ENCODE measurements at places on chromosomes 3 and 15.

DNA sequence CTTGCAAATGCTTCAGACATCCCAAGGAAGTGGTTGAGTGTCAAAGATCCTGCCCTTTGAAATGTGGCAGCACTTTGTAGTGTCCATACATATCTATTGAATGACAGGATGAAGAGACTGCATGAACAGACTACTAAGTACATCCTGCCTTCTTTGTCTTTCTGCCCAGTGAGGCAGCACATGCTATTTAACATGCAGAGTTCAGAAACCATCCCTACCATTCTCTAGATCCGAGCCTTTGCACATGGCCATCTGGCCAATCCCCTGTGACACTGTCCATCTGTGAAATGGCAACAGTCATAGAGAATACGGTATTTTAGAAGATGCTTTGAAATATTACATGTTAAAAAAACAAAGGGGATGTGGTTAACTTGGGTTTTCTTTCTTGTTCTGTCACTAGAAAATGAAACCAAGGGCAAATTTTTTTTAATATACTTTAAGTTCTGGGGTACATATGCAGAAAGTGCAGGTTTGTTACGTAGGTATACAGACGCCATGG is 519.6 kb downstream of the NTRK3 start:
- no peak overlapping the region for H3K4me3 ChIP-seq
- peaks cover 4% of the 10 kb centered on the region for H3K27me3 ChIP-seq
- H3K4me1 ChIP-seq, result peaks cover under 1% of the 10 kb centered on the region
- no peak overlapping the region for H3K27ac ChIP-seq

DNA sequence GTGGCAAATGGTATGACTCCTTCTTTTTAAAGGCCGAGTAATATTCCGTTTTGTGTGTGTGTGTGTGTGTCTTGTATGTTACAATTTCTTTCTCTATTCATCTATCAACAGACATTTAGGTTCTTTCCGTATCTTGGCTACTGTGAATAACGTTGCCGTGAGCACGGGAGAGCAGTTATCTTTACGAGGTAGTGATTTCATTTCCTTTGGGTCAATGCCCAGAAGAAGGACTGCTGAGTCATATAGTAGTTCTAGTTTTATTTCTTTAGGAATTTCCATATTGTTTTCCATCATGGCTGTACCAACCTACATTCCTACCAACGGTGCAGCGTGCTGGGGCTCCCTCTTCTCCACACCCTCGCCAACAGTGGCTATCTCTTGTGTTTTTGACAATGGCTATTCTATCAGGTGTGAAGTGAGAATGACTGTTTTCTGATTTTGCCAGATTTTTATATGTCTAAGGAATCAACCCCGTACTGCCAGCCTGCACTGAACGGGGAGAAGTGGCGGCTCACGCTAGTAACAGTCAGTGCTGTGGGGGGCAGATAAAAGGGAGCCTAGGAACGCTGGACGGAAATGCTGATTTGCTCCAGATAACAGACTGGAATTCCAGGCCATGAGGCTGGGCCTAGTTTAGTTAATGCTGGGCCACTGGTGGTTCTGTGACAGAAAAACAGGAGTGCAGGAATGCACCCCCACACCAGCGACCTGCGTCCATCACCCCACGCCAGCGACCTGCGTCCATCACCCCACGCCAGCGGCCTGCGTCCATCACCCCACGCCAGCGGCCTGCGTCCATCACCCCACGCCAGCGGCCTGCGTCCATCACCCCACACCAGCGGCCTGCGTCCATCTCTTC is 168.1 kb downstream of the XXYLT1 start:
- DNase-seq, result no peak
- H3K27ac ChIP-seq, result no peak overlapping the region
- peaks cover 19% of the 10 kb centered on the region for H3K4me1 ChIP-seq
- H3K4me3 ChIP-seq, result no peak overlapping the region
- H3K36me3 ChIP-seq, result peaks cover 2% of the 10 kb centered on the region
- peaks cover 11% of the 10 kb centered on the region for H3K27me3 ChIP-seq

DNA sequence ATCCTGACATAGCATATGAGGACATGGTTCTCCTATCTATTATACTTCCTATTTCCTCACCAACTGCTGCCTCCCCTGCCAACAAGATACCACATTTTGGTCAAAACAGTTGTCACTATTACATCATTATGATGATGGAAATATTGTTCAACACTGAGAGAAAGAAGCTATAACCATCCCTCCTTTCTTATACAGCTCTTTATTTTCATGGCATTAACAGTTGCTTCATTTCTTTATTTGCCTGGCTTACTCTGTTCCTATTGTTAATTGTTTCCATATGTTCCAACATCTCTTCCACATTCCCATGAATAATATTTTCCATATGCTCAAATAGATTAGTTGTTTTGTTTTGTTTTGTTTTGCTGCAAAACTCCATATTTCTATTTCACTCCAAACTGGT is 40.8 kb upstream of the FILIP1L start:
- H3K4me1 ChIP-seq, result peaks cover 2% of the 10 kb centered on the region
- DNase-seq, result no peak
- no peak overlapping the region for H3K27ac ChIP-seq
- H3K27me3 ChIP-seq, result no peaks in the 10 kb centered on the region

DNA sequence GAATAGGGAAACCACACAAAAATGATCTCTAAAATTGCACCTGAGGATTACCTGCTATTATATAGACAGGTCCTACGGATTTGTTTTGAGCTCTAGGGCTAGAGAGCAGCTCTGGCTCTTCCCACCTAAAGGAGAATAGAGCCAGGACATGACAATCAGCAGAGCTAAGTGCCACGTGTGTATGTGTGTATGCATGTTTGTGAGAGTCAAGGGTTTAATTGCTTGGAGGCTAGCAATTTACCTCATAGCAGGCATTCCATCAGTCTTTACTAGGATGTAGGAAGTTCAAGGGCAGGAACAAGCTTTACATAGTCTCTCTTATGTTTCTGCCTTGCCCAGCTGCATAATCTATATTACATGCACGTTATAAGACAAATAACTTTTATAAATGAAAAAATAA is 498.2 kb downstream of the NSUN3 start:
- H3K4me3 ChIP-seq, result no peak overlapping the region
- no peaks in the 10 kb centered on the region for H3K36me3 ChIP-seq
- H3K27me3 ChIP-seq, result no peaks in the 10 kb centered on the region
- H3K4me1 ChIP-seq, result no peaks in the 10 kb centered on the region
- no peak overlapping the region for H3K27ac ChIP-seq
- no peak for DNase-seq

DNA sequence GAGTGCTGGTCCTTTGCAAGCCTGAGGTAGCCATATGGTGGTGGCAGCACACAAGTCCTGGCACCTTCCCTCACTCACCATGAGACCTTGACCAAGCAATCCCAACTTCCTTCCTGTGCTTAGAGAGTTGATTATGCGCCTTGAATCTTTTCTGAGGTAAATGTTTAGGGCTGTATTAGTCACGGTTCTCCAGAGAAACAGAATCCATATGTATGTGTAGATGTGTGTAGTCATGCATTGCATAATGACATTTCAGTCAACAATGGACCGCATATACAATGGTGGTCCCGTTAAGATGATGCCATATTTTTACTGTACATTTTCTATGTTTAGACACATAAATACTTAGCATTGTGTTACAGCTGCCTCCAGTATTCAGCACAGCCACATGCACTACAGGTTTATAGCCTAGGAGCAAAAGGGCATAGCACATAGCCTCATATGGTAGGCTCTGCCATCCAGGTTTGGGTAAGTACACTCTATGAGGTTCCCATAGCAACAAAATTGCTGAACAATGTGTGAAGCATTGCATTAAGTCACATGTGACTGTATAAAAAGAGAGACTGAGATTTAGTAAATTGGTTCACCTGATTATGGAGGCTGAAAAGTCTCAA is 20.2 kb upstream of the NUP210 start:
- H3K36me3 ChIP-seq, result peaks cover 2% of the 10 kb centered on the region
- H3K27me3 ChIP-seq, result peaks cover 2% of the 10 kb centered on the region
- H3K4me3 ChIP-seq, result no peak overlapping the region
- no peaks in the 10 kb centered on the region for H3K4me1 ChIP-seq
- no peak overlapping the region for H3K27ac ChIP-seq

GRCh38 chr15:48440084-48440483 is 108.9 kb downstream of the DUT start:
- DNase-seq, result no peak
- no peaks in the 10 kb centered on the region for H3K36me3 ChIP-seq
- no peaks in the 10 kb centered on the region for H3K27me3 ChIP-seq
- peaks cover 2% of the 10 kb centered on the region for H3K4me1 ChIP-seq

DNA sequence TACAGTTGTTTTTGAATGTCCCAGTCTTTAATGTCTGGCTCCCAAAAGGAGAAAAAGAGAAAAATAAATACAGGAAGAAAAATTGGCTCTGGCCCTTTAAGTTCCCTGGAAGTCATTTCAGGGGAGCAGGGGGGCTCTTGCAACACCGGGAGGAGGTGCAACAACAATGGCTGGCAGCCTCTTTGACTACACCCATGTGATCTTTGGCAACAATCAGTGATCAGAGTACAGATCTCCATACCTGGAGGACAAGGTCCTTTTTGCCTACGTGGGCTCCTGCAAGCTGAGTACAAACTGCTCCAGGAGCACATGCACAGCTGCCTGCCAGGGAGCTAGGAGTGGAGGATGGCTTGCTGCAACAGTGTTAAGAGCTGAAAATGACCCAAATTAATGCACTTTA is 63.9 kb downstream of the GLCE start:
- no peak for DNase-seq
- H3K4me3 ChIP-seq, result no peak overlapping the region
- peaks cover 3% of the 10 kb centered on the region for H3K4me1 ChIP-seq
- H3K27ac ChIP-seq, result no peak overlapping the region
- H3K27me3 ChIP-seq, result no peaks in the 10 kb centered on the region

GRCh38 chr3:131020122-131020693 is 6.4 kb downstream of the ASTE1 start:
- peaks cover 5% of the 10 kb centered on the region for H3K4me1 ChIP-seq

DNA sequence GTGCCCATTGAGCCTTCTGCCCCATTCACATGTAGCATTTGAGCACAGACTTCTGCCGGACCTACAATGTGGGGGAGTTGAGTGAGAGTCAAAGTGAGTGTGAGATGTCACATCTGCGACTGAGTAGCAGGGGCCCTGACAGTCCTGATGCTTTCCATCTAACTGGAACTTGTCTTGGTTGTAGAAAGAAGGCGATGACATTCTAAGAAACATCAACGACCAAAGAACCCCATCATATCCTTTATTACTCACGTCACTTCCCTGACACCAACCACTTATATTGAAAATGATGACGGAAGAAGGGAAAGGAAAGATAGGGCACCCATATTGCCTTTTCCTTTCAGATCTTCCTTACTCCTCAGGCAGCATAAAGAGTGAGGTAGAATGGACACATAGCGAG is 30.5 kb downstream of the SMAD3 start:
- H3K4me1 ChIP-seq, result peaks cover 16% of the 10 kb centered on the region
- no peaks in the 10 kb centered on the region for H3K27me3 ChIP-seq
- no peak overlapping the region for H3K27ac ChIP-seq
- no peak overlapping the region for H3K4me3 ChIP-seq

- H3K4me3 ChIP-seq, result no peak overlapping the region
- H3K27me3 ChIP-seq, result peaks cover 26% of the 10 kb centered on the region
- H3K4me1 ChIP-seq, result no peaks in the 10 kb centered on the region
- no peak for DNase-seq
- no peak overlapping the region for H3K27ac ChIP-seq
These were observed 11.2 kb upstream of the TXNRD3 start for GRCh38 chr3:126665959-126666657.

DNA sequence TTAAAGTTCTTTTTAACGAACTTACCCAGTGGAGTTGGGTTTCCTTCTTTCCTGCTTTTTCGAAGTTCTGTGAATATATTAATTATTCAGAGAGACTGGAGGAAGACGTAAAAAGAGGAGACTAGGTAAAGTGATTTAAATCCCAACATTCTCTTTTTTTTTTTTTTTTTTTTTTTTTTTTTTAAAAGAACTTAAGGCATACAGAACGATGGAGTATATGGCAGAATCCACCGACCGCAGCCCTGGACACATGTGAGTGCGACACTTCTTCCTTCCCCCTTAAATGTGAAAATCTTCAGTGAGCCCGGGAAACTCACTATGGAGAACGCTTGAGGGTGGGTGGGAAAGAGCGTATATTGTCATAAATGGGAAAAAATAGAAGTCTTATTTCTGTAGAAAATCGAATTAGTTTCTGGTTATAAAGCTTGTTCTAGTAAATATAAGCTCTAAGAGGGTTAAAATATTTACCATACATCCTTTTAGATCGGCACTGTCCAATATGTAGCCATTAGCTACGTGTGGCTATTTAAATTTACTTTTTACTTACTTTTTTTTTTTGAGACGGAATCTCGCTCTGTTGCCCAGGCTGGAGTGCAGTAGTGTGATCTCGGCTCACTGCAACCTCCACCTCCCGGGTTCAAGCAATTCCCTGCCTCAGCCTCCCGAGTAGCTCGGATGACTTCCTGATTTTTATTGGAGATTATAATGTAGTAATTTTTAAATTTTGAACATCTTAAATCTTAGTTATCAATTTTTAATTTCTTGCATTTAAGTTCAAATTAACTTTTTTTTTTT is 892 bp downstream of the NMD3 start:
- peaks cover 22% of the 10 kb centered on the region for H3K4me1 ChIP-seq
- H3K4me3 ChIP-seq, result peak overlapping the region; percentile 93
- H3K27ac ChIP-seq, result peak overlapping the region; percentile 95
- peaks cover 10% of the 10 kb centered on the region for H3K36me3 ChIP-seq

DNA sequence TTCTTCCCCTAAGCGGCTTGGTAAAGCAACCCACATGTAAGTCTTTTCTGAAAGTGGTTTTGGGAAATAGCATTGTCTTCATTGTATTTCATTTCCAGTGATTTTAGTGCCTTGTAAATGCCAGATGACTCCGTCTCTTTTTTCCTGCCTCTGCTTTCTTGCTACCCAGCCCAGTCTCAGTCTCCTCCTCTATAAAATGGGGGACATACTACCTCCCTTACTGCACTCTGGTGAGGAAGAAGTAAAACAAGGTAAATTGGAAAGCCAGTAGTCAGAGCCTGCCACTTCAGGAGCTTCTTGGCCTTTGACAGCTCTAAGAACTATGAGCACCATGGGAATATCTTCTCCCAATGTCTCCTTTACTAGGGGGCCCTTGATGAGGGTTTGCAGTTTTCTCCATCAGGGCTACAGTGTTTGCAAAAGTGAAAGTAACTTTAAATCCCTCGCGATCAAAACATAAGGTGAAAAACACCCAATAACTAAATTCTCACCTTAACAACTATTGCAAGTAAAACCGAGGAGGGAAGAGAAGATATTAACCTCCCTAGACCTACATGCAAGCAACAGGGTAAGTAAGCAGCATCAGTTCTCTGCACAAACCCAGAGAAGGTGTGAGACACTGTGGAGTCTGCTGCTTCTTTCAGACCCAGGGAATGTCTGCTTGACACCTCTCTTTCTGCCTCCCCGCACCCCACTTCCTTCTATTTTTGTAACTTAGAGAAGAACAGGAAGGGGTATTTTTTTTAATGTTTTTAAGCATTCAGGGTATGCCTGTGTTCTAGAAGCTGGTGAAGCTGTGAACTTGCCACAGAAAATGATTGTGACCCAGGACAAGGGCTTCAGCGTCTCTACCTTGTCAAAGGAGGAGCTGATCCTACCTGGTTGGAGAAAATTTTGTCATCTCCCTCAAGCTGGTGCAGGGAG is 159.1 kb upstream of the EOMES start:
- peaks cover 13% of the 10 kb centered on the region for H3K27me3 ChIP-seq
- peaks cover 6% of the 10 kb centered on the region for H3K4me1 ChIP-seq
- H3K4me3 ChIP-seq, result no peak overlapping the region
- no peak overlapping the region for H3K27ac ChIP-seq
- DNase-seq, result no peak

- H3K27me3 ChIP-seq, result no peaks in the 10 kb centered on the region
- no peak overlapping the region for H3K27ac ChIP-seq
- peaks cover 2% of the 10 kb centered on the region for H3K36me3 ChIP-seq
- no peak for DNase-seq
- H3K4me3 ChIP-seq, result no peak overlapping the region
- no peaks in the 10 kb centered on the region for H3K4me1 ChIP-seq
These were observed 379.4 kb downstream of the KCNH8 start for GRCh38 chr3:19527746-19528145.

Measured in progenitor cell of endocrine pancreas (in vitro differentiated cells).